Testis (tissue), 5 donors: ENCODE measurements at places on chromosomes 4 and X. TPM values are rescaled to one million over a fixed set of nuclear protein-coding genes. Genes with fewer than 3 reads are reported as not detected.

DNA sequence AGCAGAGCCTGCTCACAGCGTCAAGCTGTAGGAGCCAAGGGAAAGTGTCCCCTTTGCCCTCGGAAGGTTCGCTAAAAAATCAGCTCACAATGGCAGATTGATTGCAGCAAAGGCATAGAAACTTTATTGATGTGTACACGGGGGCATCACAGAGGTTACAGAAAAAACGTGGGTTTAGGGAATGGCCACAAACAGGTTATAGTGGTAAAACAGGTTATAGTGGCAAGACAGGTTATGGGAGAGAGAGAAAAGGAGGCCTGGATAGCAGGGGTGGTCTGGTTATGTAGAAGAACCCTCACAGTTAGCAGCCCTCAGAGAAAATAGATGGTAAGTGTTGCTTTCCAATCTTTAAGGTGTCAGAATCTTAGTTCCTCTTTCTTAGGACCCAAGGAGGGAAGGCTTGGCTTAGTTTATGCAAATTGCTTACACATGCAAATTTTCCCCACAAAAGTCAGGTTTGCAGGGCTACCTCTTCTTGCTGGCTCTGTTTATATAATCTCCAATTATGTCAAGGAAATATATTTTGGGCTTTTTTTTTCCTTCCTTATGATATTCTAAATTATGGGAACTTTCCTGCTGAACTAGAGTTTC is 113.7 kb downstream of the BMP15 start:
- no peak for DNase-seq

DNA sequence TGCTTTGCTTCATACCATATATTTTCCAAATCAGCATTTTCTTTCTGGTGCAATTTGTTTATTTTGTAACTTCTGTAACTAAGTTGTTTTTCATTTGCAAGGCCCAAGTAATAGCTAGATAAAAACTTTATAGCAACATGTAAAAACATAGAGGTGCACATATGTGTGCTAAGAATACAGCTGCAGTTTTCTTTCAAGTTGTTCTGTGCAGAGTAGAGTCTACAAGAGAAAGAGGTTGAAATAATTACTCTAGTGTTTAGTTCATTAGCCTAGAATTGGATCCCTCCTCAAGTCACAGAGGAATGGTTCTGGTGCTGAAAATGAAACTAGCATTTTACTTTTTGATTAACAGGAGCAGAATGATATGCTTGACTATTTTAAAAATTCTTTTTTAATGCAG is 32.2 kb upstream of the PDLIM5 start:
- DNase-seq, result no peak

GRCh38 chrX:19046343-19047215 is 62.7 kb upstream of the PHKA2 start:
- no peak for DNase-seq

GRCh38 chr4:156374894-156375293 is 421.2 kb upstream of the CTSO start:
- no peak for DNase-seq

The CC2D2A gene
- total RNA-seq, result 23.7 TPM

DNA sequence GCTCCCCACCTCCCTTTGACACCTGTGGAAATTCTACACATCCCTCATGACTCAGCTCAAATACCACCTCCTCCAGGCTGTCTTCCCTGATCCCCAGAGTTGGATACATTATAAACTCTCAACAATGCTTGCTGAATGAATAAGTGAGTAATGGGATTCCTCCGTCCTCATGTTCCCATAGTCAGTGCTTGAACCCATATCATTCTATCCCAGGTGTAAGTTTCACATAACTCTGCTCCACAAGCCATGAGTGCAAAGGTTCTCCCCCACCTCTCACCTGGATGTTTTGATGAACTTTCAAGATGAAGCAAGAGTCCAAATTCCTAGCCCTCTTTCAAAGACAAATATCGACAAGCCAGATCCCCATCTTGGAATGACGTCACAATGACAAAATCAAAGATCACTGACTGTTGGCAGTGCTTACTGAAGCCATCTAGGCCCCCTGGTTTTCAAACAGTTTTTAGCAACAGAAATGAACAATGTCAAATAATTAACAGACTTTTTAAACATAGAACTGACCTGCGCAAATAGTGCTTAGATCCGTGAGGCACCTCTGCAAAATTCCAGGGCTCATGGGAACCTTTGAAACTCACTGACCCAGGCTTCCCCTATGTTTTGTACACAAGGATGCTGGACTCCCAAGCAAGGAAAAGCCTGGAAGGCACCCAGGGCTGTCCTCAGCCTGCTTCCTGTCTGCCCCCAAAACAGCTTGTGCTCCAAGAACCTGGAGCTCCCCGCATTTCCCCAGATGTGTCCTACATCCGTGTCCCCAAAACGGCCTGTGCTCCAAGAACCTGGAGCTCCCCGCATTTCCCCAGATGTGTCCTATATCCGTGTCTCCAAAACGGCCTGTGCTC is 4.0 kb downstream of the SLC2A9 start:
- DNase-seq, result no peak

The LINC00632 gene
- 10.2 TPM for total RNA-seq

The SGCB gene
- 35.7 TPM for total RNA-seq
